ENCODE measurements at places on chromosomes 3 and 15.

GRCh38 chr3:139287557-139287956 lies 56.3 kb upstream of the MRPS22 start:
- no peak for DNase-seq

DNA sequence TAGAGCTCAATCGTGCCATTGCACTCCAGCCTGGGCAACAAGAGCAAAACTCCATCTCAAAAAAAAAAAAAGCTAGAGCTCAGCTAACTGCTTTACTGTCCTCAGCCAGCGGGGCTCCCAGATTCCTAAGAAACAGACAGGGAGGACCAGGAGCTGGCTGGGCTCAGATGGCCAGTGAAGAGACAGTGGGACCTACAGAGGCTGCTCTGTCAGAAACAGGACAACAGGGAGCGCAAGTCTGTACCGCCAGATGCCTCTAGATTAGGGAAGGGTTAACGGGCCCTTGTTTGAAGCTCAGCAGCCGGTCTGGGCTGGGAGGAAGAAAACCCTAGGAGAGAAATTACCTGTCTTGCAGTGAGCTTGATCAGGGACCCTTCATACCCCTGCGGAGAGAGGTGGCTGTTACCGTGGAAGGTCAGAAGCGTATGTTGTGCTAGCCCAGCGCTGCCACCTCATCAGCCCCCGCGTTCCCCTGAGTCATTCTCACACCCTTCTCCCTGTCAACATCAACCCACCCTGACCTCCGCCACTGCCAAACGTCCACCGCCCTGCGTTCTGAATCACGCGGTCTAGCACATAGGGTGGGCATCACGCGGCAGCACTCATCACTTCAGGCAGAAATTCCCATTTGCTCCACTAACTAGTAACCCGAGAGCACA lies 25.3 kb downstream of the RBPMS2 start:
- DNase-seq, result no peak

GRCh38 chr3:111715911-111716523 lies 120.9 kb upstream of the ZBED2 start:
- DNase-seq, result no peak

DNA sequence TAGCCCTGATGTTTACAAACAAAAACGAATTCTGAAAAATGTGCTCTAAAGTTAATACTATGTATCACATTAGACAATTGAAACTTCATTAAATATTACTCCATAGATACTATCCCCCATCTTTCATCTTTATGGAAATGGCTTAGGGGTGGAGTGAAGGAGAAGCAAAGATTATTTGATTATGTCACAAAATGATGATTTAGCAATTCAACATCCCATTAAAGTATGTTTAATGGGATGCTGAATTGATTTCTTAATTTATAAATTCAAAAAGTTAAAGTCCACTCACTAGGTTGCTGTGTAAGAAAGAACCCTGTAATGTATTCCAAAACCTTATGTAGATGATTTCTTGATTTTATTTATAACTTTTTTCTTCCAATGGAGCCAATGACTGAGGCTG lies 201.1 kb downstream of the WDR72 start:
- DNase-seq, result no peak

DNA sequence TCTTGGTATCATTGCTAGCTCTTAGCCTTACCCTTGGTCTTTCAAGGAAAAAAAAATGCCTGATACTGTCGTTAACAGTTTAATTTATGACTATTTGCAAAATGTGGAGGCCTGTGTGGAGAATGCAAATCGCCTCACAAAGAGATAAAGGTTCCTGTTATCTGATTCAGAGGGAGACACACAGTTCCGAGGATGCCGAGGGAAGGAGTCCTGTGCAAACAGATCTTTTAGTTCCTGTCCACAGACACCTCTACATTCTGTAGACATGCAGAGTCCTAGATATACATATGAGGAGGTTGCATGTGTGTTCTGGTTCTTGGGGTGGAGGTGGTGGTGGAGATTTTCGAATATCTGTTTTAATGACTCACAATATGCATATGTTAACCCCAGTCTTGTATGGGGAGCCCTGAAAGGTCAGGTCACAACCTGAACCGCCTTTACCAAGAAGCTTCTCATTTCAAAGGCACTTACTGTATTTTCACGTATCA lies 5.7 kb downstream of the NR2F2 start:
- DNase-seq, result no peak

DNA sequence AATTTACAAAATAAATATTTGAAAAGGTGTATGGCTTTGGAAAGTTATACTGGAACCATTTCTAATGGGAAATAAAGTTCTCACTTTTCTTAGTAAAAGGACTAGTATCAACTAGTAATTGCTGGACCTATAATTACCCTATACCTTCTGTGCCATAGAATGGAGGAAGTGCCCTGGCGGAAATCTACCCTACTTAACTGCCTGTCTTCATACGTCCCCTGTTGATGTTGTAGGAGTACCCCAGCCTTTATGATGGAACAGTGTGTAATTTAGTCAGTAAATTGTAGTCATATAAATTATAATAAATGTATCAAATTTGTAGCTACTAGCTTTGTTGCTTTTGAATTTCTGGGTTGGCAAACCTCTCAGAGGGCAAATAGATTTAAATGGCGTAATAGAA lies 149.9 kb downstream of the LPP start:
- no peak for DNase-seq

DNA sequence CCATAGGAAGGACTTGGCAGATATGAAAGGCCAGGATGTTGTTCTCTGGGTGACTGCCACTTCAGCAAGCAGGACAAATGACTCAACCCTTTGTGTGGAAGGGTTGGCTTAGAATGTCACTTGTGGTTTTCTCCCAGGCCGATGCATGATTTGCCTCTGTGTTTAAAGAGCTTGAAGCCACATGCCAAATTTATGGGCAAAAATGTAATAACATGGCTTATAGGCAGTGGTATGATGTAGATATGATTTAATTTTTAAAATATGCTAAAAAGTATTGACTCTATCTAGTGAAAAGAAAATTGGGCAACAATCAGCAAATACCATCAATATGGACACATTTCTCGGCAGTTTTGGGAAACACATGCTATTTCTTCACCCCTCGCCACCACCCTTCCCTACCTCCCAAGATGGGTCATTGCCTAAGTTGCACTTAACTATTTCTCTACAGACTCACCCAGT lies 114.6 kb downstream of the CYP19A1 start:
- DNase-seq, result no peak

DNA sequence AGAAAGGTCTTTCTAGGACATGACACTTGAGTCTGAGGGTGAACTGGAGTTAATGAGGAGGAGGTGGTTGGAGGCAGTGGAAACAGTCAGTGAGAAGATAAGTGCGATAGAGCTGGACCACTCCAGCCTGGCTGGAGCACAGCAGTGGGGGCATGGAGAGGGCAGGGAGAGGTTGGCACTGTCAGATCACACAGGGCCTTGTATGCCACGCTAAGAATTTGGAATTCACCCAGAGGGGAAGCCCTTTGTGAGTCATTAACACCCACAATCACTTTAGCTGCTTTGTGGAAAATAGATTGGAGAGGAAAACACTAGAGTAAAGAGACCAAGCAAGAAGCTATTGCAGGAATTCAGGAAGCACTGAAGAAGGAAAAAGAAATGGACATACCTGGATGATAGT lies 83.3 kb downstream of the ZNF621 start:
- DNase-seq, result no peak

- no peak for DNase-seq
Measured at GRCh38 chr3:86723433-86723832, 267.5 kb downstream of the VGLL3 start.

DNA sequence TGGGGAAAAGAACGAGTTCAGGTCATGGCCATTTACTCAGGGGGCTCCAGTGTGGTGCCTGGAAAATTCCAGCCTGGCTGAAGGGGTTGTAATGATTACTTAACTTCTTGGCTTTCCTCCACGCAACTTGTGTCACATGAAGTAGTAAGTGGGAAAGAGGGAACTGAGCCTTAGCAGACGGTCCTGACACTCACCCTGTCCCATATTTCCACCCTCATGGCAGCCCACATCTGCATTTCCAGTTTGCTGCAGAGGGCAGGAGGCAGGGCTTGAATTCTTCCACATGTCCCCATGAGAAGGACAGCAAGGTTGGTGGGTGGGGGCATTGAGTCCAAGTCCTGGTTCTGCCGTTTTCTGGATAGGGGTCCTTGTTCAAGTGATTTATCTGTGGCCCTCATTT lies 7.8 kb upstream of the CAMP start:
- no peak for DNase-seq

DNA sequence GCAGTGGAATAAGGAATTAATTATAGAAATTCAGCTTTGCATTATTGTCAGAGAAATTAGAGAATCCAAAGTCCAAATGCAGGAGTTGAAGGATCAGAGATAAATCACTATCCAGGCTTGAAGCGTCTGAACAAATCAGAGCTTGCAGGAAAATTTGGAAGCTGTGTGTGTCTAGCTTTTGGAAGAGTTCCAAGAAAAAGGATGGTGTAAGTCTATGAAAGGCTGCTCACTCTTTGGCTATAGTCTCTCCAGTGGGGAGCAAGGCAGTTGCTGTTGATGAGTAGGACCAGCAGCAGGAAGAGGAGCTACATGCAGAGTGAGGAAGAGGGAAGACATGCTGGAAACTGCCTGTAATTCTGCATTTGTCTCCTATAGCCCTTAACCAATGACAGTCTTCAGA lies 464.3 kb upstream of the GRM7 start:
- DNase-seq, result no peak

DNA sequence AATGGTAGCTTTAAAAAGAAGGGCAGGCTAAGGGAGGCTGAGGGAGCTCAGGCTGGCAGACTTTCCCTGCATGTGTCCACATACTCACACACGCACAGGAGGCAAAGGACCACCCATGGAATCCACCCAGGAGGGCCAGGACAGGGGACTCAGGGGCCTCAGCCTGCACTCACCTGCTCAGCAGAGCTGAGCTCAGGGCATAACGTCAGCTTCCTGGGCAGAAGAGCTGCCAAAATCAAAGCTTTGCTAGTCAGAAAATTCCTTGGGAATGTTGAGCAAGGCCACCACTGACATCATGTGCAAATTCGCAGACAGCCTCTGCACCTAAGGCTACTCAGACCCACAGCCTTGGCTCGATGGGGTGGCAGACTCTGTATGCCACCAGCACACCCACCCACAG lies 16.4 kb upstream of the ALAS1 start:
- no peak for DNase-seq

DNA sequence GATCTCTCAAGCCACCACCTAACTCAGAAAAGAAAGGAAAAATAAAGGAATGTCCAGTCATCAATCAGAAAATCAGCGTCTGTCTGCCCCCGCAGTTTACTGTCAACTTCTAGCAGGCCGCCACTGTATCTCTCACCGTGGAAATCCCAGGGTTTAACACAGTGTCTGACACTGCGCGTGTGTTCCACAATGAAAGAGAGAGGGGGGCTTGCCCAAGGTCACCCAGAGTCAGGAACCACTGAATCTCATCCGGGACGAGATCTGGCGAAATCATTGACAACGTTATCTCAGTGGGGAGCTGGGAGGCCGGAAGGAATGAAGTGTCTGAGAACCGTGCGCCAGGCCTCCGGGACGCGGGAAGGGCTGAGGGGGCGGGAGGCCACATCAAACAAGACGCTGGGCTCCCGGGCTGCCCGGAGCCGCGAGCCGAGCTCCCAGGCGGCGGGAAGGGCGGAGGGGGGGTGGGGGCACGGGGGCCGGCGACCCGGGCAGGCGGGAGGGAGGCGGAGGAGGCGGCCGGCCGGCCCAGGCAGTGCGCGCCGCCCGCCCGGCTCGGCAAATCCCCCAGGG lies 2.2 kb upstream of the HES1 start:
- no peak for DNase-seq

- no peak for DNase-seq
Measured at GRCh38 chr15:53910852-53911251, 67.4 kb upstream of the UNC13C start.

DNA sequence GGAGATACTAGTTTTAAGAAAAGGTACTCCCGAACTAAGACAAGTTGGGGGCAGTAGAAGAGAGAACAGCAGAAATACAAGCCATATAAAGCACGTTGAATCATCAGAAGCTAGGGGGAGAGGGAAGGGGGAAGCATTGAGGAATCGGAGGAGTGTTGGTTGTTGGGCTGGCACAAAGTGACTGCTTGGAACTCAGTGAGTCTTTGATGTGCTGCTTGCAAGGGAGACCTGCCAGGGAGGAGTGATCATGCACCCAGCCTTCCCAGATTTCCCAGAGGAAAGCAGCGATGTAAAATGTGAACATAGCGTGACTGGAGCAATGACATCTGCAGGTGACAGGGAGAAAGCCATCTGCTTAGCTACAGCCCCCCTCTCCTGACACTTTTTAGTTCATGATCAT lies 192.4 kb upstream of the IL12A start:
- DNase-seq, result no peak

DNA sequence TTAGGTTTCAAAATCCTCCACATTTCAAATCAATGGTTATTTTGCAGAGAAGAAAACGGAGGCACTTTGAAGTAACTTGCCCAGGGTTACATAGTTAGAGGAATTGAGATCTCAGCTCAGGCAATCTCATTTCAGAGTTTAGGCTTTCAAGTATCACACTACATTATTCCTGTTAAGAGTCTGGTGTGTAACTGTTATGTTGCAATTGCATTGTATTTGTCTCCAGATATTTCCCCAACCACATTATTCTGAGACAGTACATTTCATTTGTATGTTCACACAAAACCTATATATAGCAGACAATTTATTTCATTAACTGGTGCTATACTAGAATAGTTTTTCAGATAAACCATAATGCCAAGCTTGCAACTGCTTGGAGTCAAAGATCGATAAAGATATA lies 154.2 kb upstream of the TSPAN3 start:
- DNase-seq, result no peak

GRCh38 chr15:57048930-57049549 lies 130.6 kb downstream of the TCF12 start:
- no peak for DNase-seq

GRCh38 chr15:70998319-70998718 lies 105.7 kb downstream of the LRRC49 start:
- no peak for DNase-seq

- no peak for DNase-seq
Measured at GRCh38 chr3:192917028-192917403, 640 bp downstream of the MB21D2 start.

- DNase-seq, result no peak
Measured at GRCh38 chr15:77575203-77575934, 57.3 kb downstream of the LINGO1 start.

DNA sequence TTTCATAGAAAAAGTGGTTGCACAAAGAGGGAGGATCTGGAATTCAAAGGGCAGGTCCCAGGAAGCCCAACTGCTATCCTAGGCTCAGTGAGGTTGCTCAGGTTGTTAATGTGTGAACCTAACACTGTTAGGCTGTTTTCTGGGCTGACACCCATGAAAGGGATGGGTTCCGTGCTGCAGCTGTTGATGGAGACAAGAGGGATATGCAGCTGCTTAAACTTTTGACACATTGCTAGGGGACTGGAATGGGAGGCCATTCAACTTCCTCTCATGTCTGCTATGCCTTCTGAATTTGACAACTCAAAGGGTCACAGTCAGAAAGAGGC lies 198.0 kb upstream of the NR2E3 start:
- no peak for DNase-seq
